DMS 273 treated with DMSO at 0.1 percent for 48 hours (cell line): ENCODE measurements at places on chromosomes 7 and 10.

- no peak for DNase-seq
Measured at GRCh38 chr7:126362746-126363145, 890.0 kb downstream of the GRM8 start.

DNA sequence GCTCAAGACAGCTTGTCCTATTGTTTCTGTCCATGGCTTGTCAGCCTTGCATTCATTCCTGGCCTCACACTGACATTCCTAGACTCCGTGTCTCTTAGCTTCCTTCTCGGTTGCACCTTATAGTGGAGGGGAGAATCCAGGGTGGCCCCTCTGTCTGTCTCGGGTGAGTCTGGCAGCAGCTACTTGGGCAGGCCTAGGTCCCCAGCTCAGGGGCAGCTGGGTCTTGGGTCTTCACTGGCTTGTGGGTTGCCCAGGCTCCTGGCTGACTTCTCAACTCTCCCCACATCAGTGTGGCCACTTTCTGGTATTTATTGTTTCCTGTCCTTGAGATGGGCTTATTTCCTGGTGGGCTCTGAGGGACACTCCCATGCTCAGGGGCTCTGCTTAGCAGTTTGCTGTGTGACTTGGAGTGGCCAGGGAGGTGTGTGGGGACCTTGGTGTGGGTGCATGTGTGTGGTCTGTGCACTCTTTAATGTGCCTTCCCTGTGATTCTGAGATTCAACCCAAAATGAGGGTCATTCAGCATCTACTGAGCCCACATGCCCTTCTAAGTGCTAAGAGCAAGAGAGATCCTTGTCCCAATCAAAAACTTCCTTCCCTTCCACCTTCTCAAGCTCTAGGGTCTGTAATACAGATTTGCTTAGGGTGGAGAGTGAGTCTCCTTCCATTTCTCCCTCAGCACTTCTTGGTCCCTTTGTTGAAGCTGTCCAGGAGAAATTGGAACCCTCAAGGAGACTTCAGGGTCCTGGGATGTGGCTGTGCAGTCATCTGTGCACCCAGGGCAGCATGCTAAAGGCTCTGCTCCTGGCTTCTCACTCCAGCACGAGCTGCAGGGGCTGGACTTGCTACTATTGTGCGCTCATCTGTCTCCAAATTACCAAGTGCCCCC lies 20.1 kb downstream of the UPP1 start:
- DNase-seq: no peak

GRCh38 chr10:47452495-47453140 lies 31.3 kb downstream of the ANXA8 start:
- no peak for DNase-seq

GRCh38 chr7:134662166-134662870 lies 15.7 kb downstream of the BPGM start:
- no peak for DNase-seq

DNA sequence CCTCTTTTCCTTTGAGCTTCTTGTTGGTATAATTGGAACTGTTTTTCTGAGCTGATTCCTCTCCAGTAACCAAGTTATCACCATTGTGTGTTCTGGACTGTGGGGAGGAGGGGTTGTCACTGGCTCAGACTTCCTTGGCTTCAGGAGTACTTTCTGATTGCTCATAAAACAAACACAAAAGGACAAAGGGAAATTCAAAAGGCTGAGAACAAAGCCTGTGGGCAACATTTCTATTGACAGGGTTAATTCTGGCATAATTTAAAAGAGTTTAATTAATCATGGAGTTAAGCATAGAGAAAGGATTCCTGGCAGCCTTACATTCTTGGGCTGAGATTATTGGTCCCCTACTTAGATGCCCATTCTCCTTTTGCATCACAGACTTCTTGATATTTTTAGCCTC lies 222.9 kb upstream of the KMT2E start:
- DNase-seq: no peak

DNA sequence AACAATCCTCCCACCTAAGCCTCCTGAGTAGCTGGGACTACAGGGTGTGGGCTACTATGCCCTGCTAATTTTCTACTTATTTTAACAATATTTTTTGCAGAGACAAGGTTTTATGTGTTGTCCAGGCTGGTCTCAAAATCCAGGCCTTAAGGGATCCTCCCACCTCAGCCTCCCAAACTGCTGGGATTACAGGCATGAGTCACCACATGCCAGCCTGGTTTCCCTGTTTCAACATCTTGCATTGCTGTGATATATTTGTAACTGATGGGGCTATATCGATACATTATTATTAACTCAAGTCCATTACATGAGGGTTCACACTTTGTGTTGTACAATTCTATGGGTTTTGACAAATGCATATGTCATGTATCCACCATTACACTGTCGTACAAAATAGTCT lies 41.9 kb upstream of the OGDHL start:
- DNase-seq: no peak

DNA sequence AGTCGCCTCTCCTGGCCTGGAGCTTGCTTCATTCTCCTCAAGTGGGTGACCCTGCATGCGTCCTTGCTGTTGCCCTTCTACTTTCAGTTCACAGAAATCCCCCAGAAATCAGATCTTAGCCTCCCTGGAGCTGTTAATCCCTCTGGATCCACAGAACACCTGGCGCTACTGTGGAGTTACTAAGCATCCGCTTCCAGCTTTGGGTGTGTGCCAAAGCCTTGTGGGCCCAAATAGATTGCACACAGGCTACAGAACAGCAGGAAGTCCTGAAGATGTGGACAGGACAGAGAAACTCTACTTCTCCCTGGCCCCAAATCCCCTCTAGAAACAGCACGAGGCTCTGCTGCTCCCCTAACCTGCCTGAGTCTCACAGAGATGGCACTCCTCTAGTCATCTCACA lies 36.6 kb upstream of the PDLIM1 start:
- DNase-seq: peak; percentile 58

- no peak for DNase-seq
Measured at GRCh38 chr7:69778138-69778537, 179.9 kb downstream of the AUTS2 start.

DNA sequence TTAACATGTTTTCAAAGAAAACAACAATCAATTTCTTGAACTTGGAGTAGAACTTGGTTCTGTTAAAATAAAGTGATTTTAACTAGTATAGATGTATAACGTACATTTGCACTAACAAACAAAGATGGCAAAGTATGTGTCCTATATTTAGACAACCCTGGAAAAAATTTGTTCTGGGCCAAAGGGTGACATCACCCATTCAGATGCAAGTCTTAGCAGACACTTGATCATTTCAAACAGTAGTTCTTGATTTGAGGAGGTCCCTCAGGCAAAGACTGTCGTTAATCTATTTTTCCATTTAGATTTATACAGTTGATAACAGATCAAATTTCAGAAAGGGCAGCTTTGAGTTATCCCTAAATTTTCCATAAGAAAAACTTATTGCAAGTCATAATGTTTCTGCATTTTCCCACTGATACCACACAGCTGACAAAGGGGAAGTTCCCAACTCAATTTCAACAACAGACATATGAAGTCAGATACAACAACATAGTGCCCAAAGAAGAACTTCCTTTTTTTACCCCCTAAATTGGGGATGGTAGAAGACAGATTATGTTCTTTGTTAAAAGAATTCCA lies 5.2 kb downstream of the NMT2 start:
- DNase-seq: no peak

DNA sequence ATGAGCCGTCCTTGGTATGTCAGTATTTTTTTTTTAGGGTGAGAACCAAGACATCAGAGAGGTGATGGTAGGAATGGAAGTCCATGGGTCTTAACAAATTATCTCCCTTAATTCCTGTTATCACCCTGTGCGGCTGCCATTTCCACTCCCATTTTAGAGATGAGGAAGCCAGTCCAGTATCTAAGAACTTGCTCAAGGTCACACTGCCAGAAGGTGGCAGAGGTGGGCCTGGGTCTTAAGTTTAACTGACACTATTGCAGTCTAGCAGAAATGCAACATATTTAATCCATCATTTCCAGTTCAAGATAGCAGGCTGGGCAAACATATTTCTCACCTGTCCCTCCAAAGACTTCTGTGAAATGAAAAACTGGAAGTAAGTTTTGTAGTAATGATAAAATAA lies 108.3 kb downstream of the GLI3 start:
- DNase-seq: no peak

DNA sequence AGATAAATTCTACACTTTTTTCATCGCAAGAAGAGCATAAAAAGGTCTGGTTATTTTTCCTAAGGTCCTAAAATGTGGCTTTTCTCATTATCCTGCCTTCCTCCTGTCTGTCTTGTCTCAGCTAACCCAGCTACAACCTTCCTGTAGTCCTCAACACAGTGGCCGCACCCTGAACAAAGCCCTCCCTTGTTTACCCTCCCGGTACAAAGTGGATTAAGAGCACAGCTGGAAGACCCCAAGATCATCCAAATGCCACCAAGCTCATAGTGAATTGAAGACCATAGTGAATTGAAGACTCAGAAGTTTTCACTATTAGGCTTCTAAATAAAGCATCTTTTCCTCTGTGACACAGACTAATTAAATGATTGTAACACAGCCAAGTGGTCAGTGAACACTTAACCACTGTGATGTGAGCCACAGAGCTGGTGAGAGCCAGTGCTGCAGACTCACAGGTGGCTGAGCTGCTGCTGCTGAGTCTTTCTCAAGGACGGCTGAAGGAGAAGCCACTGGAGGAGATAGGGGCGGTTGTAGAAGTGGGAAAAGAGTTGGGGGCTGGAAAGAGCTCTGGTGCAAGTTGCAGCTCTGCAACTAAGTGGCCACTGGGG lies 123.6 kb downstream of the ATXN7L1 start:
- DNase-seq: no peak

DNA sequence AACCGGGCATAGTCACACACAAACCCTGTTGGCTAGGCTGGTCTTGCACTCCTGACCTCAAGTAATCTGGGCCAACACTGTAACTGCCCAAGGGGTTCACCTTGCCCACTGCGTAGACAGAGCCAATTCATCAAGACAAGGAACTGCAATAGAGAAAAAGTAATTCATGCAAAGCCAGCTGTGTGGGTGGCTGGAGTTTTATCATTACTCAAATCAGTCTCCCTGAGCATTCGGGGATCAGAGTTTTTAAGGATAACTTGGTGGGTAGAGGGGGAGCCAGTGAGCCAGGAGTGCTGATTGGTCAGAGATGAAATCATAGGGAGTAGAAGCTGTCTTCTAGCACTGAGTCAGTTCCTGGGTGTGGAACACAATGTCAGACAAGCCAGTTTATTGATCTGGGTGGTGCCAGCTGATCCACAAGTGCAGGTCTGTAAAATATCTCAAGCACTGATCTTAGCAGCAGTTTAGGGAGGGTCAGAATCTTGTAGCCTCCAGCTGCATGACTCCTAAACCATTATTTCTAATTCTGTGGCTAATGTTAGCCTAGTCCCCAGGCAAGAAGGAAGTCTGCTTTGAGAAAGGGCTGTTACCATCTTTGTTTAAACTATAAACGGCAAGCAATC lies 15.6 kb upstream of the FXYD4 start:
- DNase-seq: no peak

- no peak for DNase-seq
Measured at GRCh38 chr10:48580236-48580635, 24.6 kb downstream of the ARHGAP22 start.

- no peak for DNase-seq
Measured at GRCh38 chr10:26483554-26483953, 45.4 kb downstream of the APBB1IP start.

GRCh38 chr7:109020251-109020650 lies 450.6 kb downstream of the DNAJB9 start:
- no peak for DNase-seq

DNA sequence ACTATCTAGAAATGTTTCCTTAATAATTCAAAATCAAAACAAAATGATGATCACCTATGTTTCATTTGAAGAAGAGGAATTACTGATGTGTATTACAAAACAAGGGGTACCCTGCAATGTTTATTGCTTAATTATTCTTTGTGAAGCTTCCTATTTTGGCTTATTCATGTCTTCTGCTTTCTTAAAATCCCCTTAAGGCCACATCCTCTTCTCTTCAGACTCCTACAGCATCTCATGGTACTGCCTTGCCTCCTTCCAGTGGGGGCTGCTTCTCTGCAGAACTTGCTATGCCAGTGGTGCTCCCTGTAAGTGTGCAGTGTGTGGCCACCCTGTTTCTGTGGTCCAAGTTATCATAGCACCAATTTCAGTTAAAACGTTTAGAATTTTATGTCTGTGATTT lies 35.0 kb downstream of the CCDC146 start:
- DNase-seq: no peak
